NCI-H1105 (cell line): ENCODE measurements at places on chromosomes 6 and 20.

DNA sequence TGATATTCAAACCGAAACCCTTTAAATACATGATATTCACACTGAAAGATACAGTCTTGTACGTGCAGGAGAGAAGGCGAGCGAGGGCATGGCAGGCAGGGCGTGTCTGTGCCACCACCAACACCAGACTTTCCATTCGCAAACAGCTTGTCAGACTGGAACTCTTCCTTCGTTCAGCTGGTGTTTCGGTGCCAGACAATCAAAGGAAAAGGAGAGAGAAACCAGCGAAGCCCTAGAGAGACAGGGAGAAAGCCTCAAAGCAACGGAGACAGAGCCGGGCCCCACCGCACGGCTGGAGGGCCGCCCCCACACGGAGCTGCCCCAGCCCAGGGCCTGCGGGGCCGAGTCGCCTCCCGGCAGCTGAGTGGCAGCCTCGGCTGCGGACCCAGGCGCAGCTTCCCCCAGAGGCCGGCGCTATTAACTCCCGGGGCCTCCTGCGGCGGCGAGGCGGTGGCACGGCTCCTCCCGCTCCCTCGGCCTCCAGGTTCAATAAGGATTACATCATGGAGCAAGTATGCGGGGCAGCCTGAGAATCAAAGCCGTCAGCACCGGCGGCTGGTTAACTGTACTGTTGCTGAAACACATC, 32.1 kb upstream of the NR2E1 start:
- peak; percentile 75 for DNase-seq

- DNase-seq = no peak
Observed at GRCh38 chr20:31607640-31608250, 2.7 kb downstream of the ID1 start.

GRCh38 chr6:65790666-65791065, 83.6 kb upstream of the EYS start:
- DNase-seq = no peak

DNA sequence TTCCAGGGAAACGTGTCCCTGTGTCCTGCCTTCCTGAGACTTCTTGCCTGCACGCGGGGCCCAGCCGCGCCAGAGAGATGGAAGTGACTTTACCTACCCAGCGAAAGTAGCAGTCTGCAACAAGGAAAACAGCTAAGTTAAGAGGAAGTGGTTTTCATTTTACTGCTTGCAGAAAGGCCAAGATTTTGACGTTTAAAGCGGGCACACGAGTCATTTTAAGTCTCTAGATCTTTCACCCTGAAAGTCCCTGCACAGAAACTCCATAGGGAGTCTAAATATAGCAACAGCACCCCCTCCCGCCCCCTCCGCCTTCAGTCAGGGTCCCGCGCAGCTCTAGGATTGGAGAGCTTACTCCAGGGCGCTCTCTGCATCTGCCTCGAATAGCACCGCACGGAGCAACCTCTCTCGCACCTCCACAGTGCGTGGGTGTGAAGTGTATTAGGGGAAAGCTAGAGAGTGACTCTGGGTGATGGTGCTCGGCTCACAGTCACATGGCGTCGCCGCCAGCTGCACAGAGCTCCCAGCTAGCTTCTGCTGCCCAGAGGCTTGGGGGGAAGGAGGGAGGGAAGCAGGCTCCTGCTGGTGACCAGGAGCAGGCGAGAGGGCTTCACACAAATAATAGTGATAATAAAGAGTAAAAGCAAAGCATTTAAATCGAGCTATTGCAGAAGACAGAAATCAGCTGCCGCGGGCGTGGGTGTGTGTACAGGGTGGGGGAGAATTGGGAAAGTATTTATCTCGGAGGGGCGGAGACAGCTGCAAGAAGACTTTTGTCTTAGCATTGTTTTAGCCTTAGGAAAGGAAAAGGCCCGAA, 1.8 kb upstream of the KCNQ5 start:
- DNase-seq = no peak

DNA sequence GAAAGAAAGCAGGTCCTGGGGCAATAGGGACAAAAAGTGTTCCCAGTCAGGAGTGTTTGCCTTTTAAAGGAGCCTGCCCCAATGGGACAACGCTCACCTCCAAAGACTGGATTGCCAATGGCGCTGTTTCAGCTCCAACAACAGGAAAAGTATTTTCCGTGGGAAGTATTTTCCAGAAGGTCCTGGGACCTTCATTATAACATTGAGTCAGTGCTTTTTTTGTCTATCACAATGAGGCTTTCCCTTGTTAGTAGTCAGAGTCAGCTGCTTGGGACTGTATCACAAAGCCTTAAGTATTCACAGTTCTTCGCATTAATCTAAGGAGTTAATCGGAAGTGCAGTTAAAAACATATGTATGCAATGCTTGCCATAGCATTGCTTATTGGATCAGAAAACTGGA, 17.3 kb downstream of the TRAF3IP2 start:
- DNase-seq = no peak

DNA sequence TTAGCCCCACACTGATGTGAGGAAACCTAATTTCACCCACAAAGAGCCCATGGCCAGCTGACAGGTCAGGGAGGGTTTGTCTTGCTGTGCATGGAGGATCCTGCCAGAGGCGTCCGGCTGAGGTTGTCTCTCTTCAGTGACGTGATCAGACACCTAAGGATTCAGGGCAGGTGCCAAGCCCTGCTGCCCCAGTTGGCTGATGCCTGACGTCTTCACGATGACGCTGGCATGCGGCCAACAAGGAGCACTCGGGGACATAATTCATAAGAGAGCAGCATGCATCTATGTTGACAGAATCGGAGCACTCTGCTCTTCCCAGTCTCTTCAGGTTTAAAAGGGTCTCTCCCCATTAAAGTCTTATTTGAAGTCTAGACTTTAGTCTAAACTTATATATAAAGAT, 47.8 kb downstream of the PSMB1 start:
- peak; percentile 95 for DNase-seq

GRCh38 chr6:158920311-158920905, 79.6 kb downstream of the RSPH3 start:
- DNase-seq = no peak

GRCh38 chr6:157488716-157489118, 107.7 kb downstream of the ZDHHC14 start:
- no peak for DNase-seq

DNA sequence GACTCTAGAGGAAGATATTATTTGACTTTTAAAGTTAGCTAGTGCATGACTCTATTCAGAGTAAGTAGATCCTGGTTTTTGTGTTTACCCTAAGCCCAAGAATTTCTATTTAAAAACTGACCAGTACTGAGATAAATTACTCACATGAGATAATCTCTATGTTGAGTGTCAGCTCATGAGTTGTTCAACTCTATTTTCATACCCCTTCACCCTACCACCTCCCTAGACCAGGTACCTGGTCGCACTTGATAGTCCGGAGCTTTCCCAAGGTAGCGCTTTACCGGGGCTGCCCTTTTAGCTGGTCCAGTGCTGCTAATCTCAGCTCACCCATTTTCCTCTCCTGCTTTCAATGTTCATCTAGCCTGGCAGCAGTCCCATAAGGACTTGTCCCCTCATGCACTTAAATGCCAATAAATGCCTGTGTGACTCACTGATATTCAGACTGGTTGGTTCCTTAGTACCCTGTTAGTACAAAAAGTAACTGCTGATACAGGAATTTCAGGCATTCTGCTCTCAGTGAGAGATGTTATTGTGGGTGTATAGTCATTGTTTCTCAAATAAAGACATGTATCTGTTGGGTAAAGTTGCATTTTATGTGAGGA, 503.9 kb downstream of the ADGRB3 start:
- no peak for DNase-seq

- no peak for DNase-seq
Observed at GRCh38 chr20:8489094-8489883, 357.2 kb downstream of the PLCB1 start.

- DNase-seq = no peak
Observed at GRCh38 chr6:2810092-2810671, 31.5 kb downstream of the SERPINB1 start.

DNA sequence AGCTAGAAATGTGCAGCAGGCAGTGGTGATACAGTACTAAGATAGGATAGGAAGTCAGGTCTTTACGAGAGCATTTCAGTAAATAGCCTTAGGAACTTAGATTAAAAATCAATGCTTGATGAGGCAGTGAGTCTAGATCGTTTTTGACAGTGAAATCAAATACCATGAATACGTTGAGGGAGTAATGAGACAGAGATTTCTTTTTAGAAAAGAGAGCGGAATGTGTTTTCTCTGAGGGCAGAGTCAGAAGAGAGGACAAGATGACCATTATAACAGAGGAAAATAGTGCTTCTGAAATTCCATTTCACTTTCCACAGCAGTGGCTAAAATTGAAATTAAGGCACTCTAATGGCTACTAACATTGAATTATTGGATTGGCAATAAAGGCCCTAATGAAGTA, 339.6 kb downstream of the UTRN start:
- DNase-seq = no peak

DNA sequence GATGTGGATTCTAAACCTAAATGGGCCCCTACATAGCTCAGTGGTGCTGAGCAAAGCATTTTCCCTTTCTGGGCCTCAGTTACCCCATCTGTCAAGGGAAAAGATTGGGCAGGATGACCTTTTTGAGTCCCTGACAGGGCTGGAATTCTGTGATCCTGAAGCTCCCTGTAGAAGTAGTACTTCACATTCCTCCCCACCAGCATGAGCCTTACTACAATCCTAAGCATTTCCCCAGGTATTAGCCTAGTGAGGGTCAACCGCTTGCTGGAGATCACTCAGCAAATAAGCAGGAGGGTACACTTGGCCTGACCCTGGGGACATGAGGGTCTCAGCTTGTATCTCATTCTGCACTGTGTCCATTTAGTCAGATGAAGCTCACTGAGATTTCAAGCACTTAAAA, 13.4 kb downstream of the NDRG3 start:
- DNase-seq = no peak

DNA sequence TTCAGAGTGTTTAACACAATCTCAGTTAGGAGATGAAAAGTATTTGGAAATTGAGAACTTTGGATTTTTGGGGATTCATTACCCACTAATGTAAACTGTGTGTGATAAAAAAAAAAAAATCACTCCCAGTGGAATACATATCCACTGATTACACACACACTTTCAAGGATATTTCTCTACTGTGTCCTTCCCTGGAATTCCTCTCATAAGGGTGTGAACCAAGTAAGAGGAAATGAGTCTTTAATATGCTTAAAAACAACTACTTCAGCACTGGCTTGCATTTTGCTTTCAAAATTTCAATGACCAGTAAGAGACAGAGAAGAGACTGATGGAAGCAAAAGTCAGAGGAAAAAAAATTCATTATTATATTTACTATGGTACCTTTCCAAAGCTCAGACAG, 24.5 kb upstream of the MYCT1 start:
- DNase-seq = no peak
